ENCODE measurements at places on chromosomes 16 and 17.

- DNase-seq = no peak
These were observed 70.3 kb downstream of the SEC14L1 start for GRCh38 chr17:77210946-77211541.

GRCh38 chr16:80718480-80719220 lies 85.7 kb downstream of the CDYL2 start:
- DNase-seq = no peak

- DNase-seq = no peak
These were observed 930.7 kb downstream of the CDH8 start for GRCh38 chr16:61105544-61105943.

DNA sequence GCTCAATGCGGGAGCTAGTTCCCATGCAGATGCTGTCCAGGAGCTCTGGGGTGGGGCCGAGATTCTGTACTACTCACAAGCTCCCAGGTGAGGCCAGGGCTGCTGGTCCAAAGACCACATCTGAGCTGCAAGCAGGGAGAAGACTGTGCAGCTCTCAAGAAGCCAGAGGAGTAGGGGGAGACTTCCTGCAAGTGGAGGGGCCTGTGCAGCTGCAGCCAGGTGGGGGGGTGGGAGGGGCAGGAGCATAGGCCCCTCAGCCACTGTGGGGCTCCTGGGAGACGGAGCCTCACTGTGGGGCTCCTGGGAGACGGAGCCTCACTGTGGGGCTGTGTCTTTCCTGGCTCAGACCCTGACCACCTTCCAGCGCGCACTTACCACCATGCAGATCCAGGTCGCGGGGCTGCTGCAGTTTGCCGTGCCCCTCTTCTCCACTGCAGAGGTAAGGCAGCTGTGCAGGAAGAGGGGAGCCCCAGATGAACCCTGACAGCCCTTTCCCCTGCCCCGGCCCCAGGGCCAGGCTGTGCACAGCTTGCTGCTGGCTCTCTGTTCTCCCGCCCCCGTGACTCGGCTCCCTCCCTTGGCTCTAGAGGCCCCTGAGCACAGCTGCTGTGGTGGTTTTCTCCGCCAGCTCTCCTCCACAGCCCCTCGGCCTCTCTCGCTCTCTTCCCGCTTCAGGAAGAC lies 24.3 kb upstream of the DNAI2 start:
- no peak for DNase-seq

DNA sequence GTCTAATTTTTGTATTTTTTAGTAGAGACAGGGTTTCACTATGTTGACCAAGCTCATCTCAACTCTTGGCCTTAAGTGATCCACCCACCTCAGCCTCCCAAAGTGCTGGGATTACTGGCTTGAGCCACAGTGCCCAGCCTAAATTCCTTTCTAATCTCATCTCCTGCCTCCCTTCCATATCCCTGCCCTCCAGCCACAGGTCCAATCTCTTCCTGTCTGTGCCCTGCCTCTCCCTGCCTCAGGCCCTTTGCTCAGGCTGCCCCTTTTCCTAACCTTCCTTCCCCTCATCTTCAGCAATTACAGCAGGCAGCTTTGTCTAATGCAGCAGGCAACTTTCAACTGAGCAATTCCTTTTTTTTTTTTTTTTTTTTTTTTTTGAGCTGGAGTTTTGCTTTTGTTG lies 46.8 kb downstream of the CFAP20 start:
- no peak for DNase-seq

GRCh38 chr16:68041783-68042182 lies 18.7 kb downstream of the DUS2 start:
- DNase-seq = no peak

DNA sequence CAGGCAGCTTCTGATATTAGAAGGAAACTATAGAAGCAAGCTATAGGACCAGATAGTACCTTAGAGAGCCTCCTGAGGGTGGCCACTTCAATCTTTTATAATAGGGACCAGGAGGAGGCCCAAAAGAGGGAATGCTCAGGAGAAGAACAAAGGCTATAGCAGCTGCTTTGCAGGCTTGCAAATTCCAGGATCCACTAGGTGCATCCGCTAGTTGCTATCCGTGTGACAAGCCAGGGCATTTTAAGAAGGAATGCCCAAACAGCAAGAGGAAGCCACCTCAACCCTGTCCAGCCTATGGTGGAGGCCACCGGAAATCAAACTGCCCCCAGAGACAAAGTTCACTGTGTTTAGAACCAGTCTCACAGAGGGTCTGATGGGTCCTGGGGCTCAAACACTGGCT lies 192.6 kb upstream of the KIF2B start:
- DNase-seq = no peak

- no peak for DNase-seq
These were observed 15.7 kb downstream of the NOL11 start for GRCh38 chr17:67733449-67733848.

DNA sequence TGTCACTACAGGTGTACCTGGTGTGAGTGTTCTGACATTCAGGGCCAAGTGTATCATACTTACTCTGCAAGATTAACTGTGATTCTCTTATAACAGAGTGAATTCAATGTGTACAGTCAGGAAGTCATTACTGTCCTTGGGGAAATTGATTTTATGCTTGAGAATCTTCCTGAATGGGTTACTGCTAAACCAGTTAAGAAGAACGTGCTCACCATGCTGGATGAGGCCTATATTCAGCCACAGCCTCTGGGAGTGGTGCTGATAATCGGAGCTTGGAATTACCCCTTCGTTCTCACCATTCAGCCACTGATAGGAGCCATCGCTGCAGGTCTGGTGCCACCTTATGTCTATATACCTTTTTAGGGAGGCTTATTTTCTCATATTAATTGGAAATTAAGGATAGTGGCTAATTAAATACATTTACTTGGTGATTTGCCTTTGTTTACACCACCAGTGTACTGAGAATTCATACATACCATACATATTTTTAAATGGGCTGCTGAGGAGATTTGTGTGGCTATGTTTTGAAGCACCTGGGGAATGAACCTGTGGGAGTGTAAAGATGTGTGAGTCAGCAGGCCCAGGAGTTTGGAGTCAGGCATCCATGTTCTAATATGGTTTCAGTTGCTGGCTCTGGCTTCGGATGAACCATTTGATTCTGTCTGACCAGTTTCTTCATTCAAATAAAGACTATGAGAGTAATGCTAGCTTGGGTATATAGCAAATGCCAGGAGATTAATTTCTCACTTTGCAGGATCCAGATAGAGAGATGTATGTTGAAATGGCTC lies 3.1 kb downstream of the ALDH3A2 start:
- no peak for DNase-seq

DNA sequence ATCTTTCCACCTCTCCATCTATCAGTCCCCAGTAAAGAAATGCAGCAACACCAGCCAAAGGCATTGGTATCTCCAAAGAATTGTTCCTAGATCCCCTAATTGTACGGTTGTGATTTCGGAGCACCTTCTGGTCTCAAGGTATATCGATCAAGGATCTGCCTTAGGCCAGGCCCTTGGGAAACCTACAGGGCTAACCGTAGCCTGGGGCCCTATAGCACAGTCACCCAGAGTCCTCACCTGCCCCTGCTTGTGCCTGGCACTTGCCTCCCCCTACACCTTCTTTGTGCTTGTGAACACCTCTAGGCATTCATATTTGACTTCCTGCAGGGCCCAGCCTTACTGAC lies 16.8 kb upstream of the AURKB start:
- DNase-seq = no peak

DNA sequence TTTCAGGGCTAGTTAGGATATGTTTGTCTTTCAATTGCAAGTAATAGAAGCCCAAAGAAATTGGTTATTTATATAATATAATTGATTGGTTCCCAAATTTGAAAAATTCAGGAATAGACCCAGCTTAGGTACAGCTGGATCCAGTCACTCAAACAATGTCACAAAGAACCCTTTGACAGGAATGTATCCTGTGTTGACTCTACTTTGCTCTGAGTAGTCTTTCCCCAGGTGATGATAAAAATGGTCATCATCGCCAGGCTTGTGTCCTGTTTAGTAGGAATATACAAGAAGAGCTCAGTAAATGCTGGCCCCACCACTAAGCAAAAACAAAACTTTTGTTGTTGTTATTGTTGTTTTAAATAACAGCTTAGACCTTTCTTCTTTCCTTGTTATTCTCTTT lies 35.0 kb downstream of the MAPT start:
- DNase-seq = no peak

- no peak for DNase-seq
These were observed 214.3 kb upstream of the CDH11 start for GRCh38 chr16:65336160-65336559.

DNA sequence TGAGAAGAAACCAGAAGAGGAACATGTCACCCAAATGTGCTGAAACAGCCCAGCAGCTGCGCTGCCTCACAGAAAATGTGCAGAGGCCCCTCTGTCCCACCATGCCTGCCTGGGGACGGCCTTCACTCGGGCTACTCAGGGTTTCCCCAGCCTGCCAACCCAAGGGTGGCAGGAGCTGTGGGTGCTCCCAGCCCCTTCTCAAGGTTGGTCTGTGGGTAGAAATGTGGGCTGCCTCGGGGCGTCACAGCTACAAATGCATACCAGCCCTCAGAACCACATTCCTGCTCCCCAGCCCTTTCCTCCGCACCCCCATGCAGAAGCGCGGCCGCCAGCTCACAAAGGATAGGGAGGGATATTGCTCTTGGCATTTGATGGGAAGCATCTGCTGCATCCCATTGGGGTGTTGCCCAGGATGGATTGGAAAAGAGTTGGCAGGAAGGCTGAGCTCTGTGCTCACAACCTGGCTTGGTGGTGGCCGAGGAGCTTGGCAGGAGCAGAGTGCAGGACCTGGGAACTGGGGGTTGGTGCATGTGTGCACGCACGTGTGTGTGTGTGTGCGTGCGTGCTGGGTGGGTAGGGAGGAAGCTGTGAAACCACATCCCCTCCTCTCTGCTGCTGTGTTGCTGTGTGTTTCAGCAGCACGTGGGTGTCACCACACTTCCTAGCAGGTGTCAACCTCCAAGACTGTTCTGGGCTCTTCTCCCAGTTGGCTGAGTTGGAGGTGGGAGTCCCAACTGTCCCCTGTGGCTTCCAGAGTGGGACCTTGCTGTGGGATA lies 304.4 kb downstream of the SEC14L1 start:
- DNase-seq = peak; percentile 64

DNA sequence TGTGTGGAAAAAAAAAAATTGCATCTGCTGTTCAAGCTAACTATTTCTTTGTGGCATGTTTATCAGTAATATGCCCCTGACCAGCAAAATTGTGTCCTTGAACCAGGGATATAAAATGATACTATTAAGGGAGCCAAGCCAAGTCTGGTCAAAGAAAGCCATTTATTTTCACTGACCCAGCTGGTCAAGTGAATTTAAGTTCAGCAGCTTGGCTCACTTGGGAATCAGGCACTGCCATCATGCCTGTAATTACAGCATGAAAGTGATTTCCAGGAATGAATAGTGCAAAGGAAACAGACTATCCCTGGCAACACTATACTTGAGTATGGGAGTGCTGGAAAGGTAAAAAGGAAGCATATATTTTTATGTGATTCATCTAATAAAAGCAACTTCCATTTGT lies 934.6 kb upstream of the CDH8 start:
- DNase-seq = no peak

- DNase-seq = no peak
These were observed 13.8 kb downstream of the JUP start for GRCh38 chr17:41772586-41773189.

DNA sequence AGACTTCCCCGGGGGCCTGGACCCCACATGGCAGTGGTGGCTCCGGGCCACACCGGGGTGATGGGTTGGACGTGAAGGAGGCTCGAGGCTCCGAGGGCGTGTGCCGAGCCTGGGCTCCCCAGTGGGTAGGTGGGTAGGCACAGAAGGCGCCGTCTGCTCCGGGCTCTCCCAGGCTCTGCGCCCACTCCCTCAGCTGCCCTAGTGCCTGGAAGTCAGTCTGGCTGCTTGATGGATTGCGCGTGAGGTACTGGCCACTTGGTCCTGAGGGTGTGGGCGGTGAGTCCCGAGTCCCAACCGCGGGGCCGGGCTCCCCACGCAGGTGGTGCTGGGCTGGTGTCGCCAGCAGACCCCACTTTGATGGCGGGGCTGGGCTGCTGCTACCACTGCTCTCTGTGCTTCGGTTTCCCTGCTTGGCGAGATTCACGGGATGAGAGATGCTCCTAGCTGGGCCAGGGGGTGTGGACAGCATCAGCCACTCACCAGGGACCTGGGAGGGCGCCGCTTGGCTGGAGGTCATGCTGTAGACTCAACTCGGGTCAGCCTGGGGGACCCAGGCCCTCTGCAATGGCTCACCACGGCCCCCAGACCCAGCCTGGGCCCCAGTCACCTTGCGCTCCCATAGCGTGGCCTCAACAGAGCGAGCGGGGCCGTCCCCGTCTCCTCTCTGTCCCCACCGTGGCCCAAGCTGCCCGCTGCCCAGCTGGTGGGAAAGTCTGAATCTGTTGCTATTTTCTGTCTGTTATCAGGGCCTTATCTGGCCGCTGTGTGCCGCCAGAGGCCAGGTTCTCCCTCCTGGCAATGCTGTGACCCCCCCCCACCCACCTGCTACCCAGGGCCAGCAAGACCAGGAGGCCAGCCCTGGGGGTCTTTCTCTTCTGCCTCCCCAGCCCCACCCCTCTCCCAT lies 26.1 kb downstream of the ZFPM1 start:
- no peak for DNase-seq
